ENCODE measurements at places on chromosomes 1 and 21. TPM values are rescaled to one million over a fixed set of nuclear protein-coding genes. Genes with fewer than 3 reads are reported as not detected.

Gene PCBP3
- polyA plus RNA-seq, result 0.24 TPM

Gene CCDC17
- 0.54 TPM for polyA plus RNA-seq

Gene OR14K1
- polyA plus RNA-seq, result not detected

Gene SF3B4
- 30.2 TPM for polyA plus RNA-seq

Gene SPRR2F
- 104 TPM for polyA plus RNA-seq

Gene IL22RA1
- 10.3 TPM for polyA plus RNA-seq

Gene TAF5L
- polyA plus RNA-seq, result 4.8 TPM

Gene EPHB2
- polyA plus RNA-seq, result 0.16 TPM

Gene LEMD1
- 0.78 TPM for polyA plus RNA-seq

Gene NOS1AP
- 0.53 TPM for polyA plus RNA-seq

Gene CCDC18
- polyA plus RNA-seq, result 2.6 TPM

Gene RAVER2
- 7.3 TPM for polyA plus RNA-seq

Gene LRRC38
- polyA plus RNA-seq, result 0.04 TPM
